Stimulated activated CD8-positive, alpha-beta memory T cell treated with anti-CD3 and anti-CD28 coated beads, Interleukin-12 subunit alpha, Interleukin-12 subunit beta, amount 100 ng/mL, for 1 hour (primary cell): ENCODE measurements at places on chromosomes 6 and 20.

DNA sequence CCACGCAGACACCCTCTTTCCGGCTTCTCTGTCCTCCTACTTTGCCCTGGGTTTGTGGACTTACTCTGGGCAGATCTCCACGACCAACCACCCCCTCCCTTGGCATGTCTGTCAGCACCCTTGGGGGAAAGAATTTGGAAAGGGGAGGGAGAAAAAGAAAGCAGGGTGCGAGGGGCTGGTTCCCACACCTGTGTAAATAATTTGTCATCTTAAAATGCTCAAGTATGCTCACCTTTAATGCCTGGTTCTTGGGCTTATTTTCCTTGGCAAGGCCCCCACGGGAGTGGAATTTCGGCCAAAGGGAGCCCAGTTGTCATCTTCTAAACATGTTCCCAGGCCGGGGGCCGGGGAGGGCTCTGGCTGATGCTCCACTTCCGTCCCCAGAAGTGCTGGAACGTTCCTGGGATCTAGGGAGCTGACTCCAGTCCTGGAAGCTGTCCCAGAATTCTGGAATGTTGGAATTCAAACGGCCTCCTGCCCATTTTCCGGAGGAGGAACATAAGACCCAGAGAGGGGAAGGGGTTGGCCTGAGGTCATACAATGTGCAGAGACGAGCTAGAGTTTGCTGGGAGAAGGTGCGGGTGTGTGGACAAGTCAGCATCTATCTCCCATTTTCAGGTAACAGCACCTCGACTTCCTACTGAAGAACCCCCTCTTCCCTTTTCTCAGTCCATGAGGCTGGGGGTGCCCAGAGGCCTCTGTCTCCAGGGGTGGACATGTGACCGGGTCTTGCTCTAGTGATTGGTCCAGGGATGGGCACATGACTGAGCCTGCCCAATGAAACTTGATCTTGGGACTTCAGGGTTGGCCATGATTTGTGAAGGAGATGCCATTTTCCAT lies 122.3 kb downstream of the CEBPB start:
- no peak for DNase-seq

GRCh38 chr20:20621195-20621594 lies 91.2 kb downstream of the RALGAPA2 start:
- no peak for DNase-seq

- no peak for DNase-seq
These were observed 218.1 kb downstream of the ERMARD start for GRCh38 chr6:169969372-169970099.

DNA sequence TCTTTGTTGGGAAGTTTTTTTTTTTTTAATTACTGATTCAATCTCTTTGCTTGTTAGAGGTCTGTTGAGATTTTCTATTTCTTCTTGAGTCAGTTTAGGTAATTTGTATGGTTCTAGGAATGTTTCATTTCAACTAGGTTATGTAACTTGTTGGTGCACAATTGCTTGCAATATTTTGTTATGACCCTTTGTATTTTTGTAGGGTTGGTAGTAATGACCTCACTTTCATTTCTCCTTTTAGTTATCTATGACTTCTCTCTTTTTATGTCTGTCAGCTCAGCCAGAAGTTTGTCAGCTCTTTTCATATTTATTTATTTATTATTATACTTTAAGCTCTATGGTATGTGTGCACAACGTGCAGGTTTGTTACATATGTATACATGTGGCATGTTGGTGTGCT lies 51.1 kb upstream of the SLC24A3 start:
- DNase-seq: no peak

DNA sequence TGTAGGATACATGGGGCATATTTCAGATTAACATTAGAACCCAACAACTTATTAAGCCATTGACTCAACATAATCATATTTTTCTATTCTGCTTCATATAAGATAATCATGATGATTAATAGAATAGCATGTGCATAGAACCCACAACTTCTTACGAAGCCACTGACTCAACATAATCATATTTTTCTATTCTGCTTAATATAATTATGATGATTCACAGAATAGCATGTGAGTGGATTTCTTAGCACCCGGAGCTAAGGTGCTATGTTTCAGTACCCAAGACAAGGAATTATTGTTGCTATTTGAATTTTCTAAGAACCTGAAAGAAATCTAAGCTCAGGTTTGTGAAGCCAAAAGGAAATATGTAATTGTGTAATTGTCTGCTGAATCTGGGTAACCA lies 96.8 kb downstream of the TENT5A start:
- DNase-seq: no peak

DNA sequence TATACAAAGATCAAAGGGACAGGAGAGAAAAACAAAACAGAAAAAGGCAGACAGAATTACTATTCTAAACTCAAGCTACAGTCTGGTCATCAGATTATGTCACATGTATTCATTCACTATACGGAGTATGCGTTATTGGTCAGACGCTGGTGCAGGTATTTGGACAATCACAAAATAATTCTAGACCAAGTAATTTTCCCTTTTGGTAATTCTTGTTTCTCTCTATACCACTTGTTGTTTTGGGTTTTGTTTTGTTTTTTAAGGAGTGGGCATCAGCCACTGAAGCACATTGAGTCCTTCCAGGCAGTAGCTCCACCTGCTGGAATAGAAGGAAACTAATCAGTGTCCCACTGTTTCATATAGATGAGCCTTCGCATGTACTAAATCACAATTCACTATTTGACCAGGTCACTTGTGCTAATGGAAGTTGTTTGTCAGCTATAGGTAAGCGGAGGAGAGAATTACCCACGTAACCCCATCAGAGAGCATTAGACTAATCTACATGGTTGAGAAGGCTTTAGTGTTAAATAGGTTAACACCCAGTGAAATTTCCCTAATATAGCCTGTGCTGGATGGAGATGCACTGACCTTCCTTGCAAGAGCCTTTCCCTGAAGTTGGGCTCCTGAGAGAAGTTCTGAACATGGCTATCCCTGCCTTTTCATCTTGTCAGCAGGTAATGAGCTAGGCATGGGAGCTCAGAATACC lies 77.9 kb downstream of the TNFAIP3 start:
- DNase-seq: no peak

GRCh38 chr6:96465321-96465903 lies 56.2 kb upstream of the UFL1 start:
- no peak for DNase-seq

DNA sequence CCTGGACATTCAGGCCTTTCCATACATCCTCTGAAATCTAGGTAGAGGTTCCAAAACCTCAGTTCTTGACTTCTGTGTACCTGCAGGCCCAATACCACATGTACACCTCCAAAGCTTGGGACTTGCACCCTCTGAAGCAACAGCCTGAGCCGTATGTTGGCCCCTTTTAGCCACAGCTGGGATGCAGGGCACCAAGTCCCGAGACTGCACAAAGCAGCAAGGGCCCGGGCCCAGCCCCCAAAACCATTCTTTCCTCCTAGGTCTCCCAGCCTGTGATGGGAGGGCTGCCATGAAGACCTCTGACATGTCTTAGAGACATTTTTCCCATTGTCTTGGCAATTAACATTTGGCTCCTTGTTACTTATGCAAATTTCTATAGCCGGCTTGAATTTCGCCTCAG lies 107.4 kb upstream of the FRMD1 start:
- DNase-seq: no peak

GRCh38 chr6:15947923-15948322 lies 181.0 kb upstream of the MYLIP start:
- no peak for DNase-seq

- DNase-seq: peak; percentile 26
These were observed 788 bp downstream of the UST start for GRCh38 chr6:148747471-148748165.

DNA sequence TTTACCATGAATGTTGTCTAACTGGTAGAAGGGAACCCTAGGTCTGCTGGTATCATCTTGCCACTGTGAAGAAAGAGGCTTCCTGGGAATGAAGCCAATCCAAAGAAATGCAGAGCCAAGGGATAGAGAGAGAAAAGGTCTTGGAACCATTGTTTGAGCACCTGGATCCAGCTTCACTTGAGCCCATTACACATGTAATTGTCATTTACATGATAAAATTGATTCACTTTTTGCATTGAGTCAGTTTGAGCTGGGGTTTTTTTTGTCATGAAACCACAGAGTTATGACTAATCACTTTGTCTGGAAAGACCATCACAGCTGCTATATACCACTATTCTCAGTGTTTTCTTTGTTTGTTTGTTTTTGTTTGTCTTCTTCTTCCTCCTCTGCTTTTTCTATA lies 112.3 kb downstream of the CBLN4 start:
- no peak for DNase-seq

DNA sequence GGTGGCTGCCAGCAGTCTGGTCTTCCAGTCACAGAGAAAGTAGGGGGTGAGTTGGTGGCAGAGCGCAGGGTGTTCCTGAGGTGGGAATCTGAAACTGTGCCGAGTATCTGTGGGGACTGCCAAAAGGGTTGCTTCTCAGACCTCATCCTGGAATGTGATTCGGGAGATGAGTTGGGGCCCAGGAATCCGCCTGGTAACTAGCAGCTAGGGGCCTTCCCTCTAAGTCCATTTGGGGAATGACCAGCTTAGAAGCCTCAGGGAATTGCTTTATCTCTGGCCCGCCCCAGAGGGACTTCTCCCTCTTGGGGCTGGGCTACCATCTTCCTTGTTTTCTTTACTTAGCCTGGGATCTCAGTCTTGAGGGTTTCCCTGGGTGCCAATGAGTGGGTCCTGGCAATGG lies 49.6 kb downstream of the MOCS1 start:
- DNase-seq: no peak

DNA sequence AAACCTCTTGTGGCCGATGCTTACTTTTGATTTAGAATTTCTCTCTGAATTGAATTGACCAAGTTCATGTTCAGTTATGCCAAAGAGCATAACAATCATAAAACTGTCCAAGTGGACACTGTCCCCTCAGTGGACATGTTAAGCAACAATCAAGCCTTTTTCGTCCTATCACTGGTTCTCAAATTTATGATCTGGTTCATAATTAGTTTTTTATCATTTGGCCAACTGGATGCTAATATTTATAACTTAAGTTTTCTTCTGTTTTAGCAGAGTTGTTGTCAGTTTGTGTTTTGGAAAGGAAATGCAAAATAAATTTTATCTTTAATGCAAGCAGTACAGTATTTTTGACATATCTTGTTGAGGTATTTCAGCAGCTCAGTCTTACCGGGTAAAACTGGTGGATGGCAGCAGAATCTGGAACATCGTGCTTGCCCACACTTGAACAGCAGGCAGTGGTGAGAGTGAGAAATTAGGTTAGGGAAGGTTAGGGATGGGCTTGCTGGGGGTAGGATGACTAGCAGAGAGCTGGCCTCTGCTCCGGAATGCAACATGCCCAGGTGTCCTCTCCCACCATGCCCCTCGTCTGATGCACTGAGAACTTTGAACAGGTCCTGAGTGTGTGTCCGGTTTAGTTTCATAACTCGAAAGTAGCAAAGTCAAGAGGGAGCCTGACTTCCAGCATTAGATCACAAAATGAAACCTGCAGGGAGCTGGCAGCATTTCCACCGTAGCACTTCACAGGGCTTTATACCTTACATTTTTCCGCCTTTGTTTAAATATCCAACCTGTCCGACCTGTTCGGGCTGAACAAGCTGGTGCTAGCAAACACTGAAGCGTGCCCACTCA lies 93.1 kb downstream of the RREB1 start:
- DNase-seq: no peak

- DNase-seq: no peak
These were observed 859.4 kb downstream of the MAFB start for GRCh38 chr20:39829661-39830060.

DNA sequence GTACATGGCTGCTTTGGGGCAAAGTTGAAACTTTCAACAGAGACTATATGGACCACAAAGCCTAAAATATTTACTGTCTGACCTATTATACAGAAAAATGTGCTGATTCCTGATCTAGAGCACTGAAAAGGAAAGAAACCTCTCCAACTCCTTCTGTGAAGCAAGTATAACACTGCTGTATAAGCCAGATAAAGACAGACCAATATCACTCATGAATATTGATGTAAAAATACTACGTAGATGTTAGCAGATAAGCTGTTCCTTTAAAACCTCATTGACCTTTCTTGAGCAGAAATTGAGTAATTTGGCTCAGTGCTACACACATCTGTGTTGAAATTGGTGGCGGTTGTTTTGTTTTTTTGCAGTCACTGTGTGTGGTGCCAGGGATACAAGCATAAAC lies 69.9 kb upstream of the HDAC2 start:
- no peak for DNase-seq

GRCh38 chr6:71406865-71407860 lies 118.6 kb downstream of the OGFRL1 start:
- no peak for DNase-seq

GRCh38 chr6:21899708-21900107 lies 306.2 kb downstream of the SOX4 start:
- no peak for DNase-seq

- no peak for DNase-seq
These were observed 201.3 kb upstream of the MOCS1 start for GRCh38 chr6:40135491-40136072.

DNA sequence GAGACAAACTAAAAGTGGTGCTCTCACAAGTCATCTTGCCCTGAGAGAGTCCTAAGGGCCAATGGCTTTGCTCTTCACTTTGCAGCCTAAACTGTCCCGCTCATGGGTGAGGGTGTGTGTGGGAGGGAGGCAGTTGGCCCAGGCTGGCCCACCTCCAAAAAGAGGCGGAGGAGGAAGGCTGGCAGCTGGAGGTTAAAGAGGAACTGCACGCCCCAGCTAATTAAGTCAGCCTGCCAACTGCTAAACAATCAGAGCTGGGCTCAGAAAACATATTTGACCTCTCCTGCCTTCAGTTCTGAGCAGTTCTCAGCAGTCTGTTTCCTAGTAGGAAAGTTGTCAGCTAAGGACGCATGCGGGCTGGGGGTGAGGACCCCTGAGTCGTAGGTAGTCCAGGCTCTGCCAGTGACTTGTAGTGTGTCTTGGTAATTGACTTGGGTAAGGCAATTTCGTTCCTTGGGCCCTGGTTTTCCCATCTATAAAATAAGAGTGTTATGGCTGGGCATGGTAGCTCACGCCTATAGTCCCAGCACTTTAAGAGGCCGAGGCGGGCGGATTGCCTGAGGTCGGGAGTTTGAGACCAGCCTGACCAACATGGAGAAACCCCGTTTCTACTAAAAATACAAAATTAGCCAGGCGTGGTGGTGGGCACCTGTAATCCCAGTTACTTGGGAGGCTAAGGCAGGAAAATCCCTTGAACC lies 17.0 kb downstream of the GSS start:
- DNase-seq: no peak

- no peak for DNase-seq
These were observed 101.9 kb downstream of the LIN28B start for GRCh38 chr6:105058846-105059245.

- DNase-seq: no peak
These were observed 12.1 kb upstream of the NFATC2 start for GRCh38 chr20:51554538-51555165.

GRCh38 chr6:165448210-165448609 lies 138.8 kb upstream of the C6orf118 start:
- no peak for DNase-seq

DNA sequence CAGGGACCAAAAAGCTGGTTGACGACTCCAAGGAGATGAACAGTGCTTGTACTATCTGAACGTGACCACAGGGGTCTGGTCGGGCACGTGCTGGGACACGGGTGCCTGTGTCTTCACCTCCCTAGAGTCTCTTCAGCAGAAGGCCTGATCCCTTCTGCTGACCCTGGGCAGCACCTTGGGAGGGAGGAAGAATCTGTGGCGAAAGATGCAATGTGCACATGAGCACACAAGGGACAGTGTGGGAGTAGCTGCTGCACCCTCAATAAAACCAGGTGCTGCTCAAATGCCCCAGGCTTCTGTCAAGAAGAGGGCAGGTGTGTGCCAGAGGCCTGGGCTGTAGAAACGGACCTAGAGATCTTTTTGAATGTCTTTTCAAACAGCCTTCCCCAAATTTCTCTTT lies 130.6 kb upstream of the THBS2 start:
- DNase-seq: no peak
